NCI-H2029 (cell line): ENCODE measurements at places on chromosomes 16 and 17.

- no peak for DNase-seq
These were observed 76.7 kb downstream of the NDE1 start for GRCh38 chr16:15726715-15727114.

DNA sequence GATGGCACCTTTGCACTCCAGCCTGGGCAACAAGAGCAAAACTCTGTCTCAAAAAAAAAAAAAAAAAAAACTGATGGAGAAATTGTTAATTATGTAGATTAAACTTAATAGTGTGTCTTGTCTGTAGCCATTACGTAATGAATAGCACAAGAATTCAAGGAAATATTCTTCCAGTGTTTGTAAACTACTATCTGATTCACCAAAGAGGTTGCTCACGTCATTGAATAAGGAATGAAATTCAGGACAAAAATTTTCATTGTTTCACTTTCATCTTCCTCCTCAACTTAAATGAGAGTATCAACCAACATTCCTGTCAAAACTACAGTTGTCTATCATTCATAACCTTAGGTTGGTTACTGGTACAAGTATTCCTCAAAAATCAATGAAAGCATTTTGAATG is 30.7 kb upstream of the MYO18A start:
- DNase-seq: no peak

DNA sequence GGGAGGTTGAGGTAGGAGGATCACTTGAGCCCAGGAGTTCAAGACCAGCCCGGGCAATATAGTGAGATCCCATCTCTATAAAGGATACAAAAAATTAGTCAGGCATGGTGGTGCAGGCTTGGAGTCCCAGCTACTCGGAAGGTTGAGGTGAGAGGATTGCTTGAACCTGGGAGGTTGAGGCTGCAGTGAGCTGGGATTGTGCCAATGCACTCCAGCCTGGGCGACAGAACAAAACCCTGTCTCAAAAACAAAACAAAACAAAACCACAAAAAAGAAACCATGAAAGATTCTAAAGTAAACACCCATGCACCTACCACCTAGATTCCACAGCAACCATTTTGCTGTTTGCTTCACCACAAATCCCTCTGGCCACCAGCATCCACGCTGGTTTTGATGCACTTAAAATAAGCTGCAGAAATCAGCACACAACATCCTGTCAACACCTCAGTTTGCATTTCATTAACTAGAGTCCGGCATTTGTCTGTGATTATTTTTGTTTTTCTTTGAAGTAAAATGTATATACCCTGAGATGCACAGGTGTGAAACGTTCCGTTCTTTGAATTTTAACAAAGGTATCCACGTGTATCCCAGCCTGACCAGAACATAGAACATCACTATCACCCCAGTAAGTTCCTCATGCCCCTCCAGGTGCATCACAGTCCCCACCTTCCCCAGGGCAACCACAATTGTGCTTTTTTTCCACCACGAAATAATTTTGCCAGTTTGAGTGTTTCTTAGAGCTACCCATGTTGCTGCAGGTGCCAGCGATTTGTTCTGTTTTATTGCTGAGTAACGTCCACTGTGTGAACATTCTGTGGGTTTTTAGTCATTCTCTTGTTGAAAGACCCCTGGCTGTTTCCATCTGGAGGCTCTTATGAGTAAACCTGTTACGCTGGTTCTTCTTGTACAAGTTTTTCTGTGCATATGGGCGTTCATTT is 191.5 kb downstream of the SEC14L1 start:
- no peak for DNase-seq

- DNase-seq: no peak
These were observed 1465.0 kb upstream of the GOT2 start for GRCh38 chr16:60199150-60199549.

- no peak for DNase-seq
These were observed 957.1 kb upstream of the SOX9 start for GRCh38 chr17:71163813-71164122.

DNA sequence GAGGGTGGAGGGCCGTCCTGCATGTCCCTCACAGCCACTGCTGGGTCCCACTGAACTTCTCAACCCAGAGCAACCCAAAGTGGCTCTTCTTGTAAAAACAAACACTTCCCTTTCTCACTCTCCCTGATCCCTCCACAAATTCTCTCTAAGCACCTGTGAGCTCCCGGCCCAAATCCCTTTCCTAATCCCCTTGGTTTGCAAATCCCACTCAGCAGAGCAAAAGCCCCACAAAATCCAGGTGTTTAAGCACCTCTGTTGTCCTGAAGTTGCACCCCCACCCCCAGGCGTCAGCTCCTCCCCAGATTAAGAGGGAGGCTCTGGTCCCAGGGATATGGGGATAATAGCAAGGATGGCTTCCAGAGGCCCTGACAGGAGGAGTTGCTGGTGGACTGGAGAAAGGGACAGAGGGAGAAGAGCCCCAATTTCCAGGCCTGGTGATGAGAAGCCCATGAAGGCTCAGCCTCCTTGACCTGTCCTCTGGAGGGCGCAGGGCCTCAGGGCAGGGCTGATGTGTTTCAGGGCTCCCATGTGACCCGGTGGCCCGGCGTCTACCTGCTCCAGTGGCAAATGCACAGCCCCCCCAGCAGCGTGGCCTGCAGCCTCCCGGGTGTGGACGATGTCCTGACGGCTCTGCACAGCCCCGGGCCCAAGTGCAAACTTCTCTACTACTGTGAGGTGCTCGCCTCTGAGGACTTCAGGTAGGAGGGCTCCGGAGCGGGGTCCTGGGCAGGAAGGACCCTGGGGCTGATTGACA is 23.0 kb downstream of the NAGPA start:
- no peak for DNase-seq

DNA sequence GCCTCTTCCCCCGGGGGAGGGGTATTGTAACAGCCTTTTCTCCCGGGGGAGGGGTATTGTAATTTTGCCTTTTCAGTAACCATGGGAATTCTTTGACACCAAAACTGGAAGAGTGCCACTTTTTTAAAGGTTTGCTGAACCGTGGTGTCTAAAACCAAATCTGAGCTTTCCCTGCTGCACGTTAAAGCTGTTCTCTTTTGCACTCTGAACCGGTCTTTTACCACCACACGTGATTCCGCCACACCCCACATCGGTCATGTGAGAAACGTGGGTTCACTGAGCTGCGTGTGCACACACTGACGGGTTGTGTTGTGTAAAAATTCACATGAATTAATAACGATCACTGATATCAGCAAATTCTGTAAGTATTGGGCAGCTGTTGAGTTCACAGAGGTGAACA is 9.2 kb upstream of the ACSF3 start:
- no peak for DNase-seq

DNA sequence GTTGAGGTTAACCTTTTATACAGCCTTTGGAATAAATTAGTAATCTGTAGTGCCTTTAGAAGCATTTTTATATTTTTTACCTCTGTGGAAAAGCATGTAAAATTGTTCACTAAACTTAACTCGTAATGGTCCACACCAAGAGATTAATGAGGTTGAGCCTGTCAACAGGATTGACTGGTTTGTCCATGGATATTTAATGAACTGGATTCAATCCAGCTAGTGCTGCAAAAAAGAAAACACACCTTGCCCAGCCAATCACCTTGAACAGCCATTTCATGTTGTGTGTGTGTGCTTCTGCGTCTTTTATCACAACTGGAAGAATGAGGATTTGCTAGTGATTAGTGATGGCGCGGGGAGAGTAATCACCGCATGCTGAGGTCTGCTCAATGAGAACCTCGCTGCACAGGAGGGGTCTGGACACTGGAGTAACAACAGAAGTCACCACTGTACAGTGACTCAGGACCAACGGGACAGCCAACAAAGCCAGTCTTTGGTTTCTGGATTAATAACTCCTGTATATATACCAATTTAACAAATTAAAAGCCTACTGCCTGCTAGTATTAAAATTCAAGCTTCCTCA is 33.7 kb downstream of the LITAFD start:
- no peak for DNase-seq

DNA sequence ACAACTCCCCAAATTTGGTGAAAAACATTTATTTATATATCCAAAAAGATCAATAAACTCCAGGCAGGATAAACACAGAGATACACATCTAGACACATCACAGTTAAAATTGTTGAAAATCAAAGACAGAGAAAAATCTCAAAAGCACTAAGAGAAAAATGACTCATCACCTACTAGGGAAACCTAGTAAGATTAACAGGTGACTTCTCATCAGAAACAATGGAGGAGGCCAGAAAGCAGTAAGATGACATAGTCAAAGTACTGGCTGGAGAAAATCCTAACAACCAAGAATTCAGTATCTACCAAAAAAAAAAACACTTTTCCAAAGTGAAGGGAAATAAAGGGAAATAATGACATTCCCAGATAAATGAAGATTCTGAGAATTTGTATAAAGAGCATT is 33.8 kb downstream of the ULK2 start:
- DNase-seq: no peak

DNA sequence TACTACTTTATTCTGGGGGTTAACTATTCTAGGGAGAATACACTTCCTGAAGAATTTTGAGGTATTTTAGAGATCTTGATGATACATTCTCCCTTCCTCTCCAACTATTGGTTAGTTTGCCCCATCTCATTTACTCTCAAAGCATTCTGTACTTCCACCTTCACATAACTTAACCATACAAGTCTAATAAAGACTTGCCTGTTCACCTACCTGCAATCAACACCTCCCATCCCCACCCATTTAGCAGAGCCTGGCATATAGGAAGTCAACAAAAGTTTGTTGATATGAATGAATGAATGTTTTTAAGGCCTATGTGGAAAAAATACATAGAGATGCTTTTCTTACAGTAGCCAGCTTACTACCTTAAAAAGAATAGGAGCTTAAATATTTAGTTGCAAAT is 50.8 kb downstream of the MYO1D start:
- DNase-seq: no peak
